Mesendoderm (in vitro differentiated cells): ENCODE measurements at places on chromosomes 13 and 19.

- no peak overlapping the region for H3K27ac ChIP-seq
- no peaks in the 10 kb centered on the region for H3K4me1 ChIP-seq
- no peaks in the 10 kb centered on the region for H3K27me3 ChIP-seq
Measured at GRCh38 chr19:50797781-50798658, 7.8 kb downstream of the ACP4 start.

GRCh38 chr13:19153782-19154450, 27.7 kb downstream of the TUBA3C start:
- DNase-seq: no peak
- no peaks in the 10 kb centered on the region for H3K4me1 ChIP-seq
- no peaks in the 10 kb centered on the region for H3K36me3 ChIP-seq
- H3K27ac ChIP-seq: no peak overlapping the region
- no peak overlapping the region for H3K4me3 ChIP-seq
- H3K27me3 ChIP-seq: no peaks in the 10 kb centered on the region

DNA sequence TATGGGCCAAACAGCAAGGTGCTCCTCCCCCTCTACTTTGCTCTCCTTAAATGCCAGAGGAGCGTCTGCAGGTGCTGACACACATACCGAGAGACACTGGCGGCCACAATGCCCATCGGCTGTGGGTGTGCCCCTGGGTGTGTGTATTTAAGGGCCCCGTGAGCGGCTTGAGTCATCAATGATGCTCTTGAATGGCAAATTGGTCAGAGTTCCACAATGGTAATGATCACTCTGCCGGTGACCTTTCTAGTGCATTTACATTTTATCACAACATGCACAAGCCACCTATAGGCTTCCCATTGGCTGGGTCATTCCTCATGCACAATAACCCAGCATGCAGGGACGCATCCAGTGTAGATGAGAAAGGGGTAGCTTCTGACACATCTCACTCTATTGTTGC, 124.8 kb downstream of the ZNF536 start:
- no peaks in the 10 kb centered on the region for H3K4me1 ChIP-seq
- no peaks in the 10 kb centered on the region for H3K36me3 ChIP-seq
- no peak for DNase-seq
- no peak overlapping the region for H3K27ac ChIP-seq
- H3K4me3 ChIP-seq: no peak overlapping the region
- no peaks in the 10 kb centered on the region for H3K27me3 ChIP-seq

DNA sequence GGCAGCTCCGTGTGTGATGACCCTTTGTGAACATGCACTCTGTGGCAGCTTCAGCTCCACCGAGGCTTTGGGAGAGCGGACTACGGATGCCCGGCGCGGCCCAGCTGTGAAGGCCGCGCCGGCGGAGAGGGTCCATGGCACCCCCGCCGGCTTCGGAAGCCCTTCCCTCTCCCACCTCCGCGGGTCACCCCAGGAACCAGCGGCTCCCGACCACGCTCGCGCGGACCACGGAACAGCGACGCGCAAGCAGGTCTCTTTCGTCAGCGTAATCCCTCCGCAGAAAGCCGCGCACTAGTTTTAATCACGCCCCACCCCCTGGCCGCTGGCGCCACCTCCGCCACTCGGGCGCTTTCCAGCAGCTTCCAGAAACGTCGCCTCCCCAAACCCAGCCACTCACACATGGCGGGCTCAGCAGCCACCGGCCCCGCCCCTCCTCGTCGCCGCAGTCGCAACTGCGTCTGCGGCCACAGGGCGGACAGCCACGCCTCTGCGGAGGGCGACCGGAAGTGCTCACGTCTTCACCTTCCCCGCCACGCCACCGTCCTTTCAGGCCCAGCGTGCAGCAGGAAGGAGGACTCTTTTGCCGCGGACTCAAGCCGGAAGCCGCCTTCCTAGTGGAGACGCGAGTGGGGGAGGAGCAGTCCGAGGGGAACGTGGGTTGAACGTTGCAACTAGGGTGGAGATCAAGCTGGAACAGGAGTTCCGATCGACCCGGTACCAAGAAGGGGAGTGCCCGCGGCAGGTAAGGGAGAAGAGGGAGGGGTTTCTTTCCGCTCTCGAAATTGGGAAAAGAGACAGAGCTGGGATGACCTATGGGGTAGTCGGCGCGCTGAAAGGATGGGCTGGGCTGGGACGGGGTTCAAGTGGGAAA, at the start of gene USPL1:
TSS of gene USPL1 (plus strand) at position 606 of the 871 bp plus-strand sequence. CDS start 3,221 bp downstream, outside the sequence.
- H3K4me1 ChIP-seq: peaks cover 4% of the 10 kb centered on the region
- peak; percentile 99 for DNase-seq
- H3K36me3 ChIP-seq: no peaks in the 10 kb centered on the region

GRCh38 chr13:98240974-98241373, 63.9 kb upstream of the RNF113B start:
- no peak overlapping the region for H3K27ac ChIP-seq
- no peak for DNase-seq
- H3K4me3 ChIP-seq: no peak overlapping the region
- no peaks in the 10 kb centered on the region for H3K27me3 ChIP-seq
- H3K36me3 ChIP-seq: no peaks in the 10 kb centered on the region

- no peak overlapping the region for H3K4me3 ChIP-seq
- no peak overlapping the region for H3K27ac ChIP-seq
- H3K27me3 ChIP-seq: no peaks in the 10 kb centered on the region
- DNase-seq: no peak
- no peaks in the 10 kb centered on the region for H3K36me3 ChIP-seq
- no peaks in the 10 kb centered on the region for H3K4me1 ChIP-seq
Measured at GRCh38 chr19:19588546-19588945, 29.9 kb downstream of the PBX4 start.

GRCh38 chr13:43929947-43930346, 50.2 kb downstream of the LACC1 start:
- H3K4me1 ChIP-seq: no peaks in the 10 kb centered on the region
- H3K4me3 ChIP-seq: no peak overlapping the region
- no peaks in the 10 kb centered on the region for H3K36me3 ChIP-seq
- DNase-seq: no peak

DNA sequence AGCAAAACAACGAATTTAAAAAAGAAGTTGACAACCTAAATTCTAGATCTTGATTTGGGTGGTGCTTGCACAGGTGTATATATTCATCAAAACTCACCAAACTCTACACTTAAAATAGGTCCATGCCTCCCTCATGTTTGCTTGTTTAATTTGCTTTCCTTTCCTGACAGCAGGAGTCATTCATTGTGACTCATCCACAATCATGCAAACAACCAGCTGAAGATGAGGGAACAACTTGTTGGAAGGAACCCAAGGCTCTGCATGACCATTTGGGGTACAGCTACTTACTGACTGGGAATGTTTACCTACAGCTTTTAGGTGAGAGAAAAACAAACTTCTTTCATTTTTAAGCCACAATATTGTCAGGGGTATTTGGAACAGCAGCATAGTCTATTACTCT, 96.6 kb downstream of the RXFP2 start:
- DNase-seq: no peak
- H3K4me3 ChIP-seq: no peak overlapping the region
- no peaks in the 10 kb centered on the region for H3K27me3 ChIP-seq
- H3K4me1 ChIP-seq: no peaks in the 10 kb centered on the region

GRCh38 chr19:57267291-57267690, 13.0 kb upstream of the ZNF460 start:
- H3K4me3 ChIP-seq: no peak overlapping the region
- H3K36me3 ChIP-seq: no peaks in the 10 kb centered on the region
- no peaks in the 10 kb centered on the region for H3K27me3 ChIP-seq
- peaks cover 5% of the 10 kb centered on the region for H3K4me1 ChIP-seq
- DNase-seq: no peak

DNA sequence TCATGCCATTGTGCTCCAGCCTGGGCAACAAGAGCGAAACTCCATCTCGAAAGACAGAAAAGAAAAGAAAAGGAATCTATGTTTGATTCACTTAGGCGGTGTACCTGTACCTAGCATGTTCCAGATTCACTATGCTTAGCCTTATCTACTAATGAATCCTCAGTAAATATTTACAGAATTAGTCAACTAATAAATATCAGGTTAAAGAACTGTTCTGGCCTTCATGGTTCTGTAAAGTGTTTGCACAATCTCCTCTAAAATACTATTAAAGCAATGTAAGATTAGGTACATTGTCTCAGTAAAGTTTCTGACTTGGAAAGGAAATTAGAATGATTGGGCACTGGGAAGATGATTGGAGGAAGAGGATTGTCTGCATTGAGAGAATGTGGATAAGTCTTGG, 2770.4 kb downstream of the PCDH9 start:
- no peak overlapping the region for H3K4me3 ChIP-seq
- no peak for DNase-seq
- H3K27me3 ChIP-seq: no peaks in the 10 kb centered on the region
- no peaks in the 10 kb centered on the region for H3K36me3 ChIP-seq

- no peaks in the 10 kb centered on the region for H3K27me3 ChIP-seq
- no peak overlapping the region for H3K4me3 ChIP-seq
- no peaks in the 10 kb centered on the region for H3K36me3 ChIP-seq
Measured at GRCh38 chr13:50229960-50230661, 214.9 kb downstream of the KCNRG start.

DNA sequence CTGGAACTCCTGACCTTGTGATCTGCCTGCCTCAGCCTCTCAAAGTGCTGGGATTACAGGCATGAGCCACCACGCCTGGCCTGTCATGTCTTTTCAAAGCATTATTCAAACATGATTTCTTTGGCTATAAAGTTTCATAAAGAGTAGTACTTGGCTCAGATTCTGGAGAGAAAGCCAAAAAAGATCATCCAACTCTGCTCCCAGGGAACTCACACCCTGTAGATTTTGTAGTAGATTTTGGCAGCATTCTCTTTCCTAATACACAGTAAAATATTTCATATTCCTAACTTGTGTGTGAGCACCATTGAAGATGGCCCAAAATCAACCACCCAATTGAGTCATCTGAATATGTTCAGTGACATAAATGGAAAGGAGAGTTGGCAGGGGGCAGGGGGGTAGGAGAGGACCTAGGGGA, 48.4 kb downstream of the CAB39L start:
- no peak overlapping the region for H3K27ac ChIP-seq
- H3K36me3 ChIP-seq: no peaks in the 10 kb centered on the region
- no peak for DNase-seq
- H3K4me1 ChIP-seq: no peaks in the 10 kb centered on the region
- H3K27me3 ChIP-seq: no peaks in the 10 kb centered on the region
- no peak overlapping the region for H3K4me3 ChIP-seq

GRCh38 chr13:90461398-90461797, 886.1 kb upstream of the MIR17HG start:
- H3K4me3 ChIP-seq: no peak overlapping the region
- H3K4me1 ChIP-seq: peaks cover 2% of the 10 kb centered on the region
- no peaks in the 10 kb centered on the region for H3K36me3 ChIP-seq
- no peak overlapping the region for H3K27ac ChIP-seq
- H3K27me3 ChIP-seq: no peaks in the 10 kb centered on the region
- no peak for DNase-seq

GRCh38 chr19:53007606-53008005, 6.1 kb upstream of the ERVV-1 start:
- no peak for DNase-seq
- no peak overlapping the region for H3K4me3 ChIP-seq
- no peaks in the 10 kb centered on the region for H3K27me3 ChIP-seq
- no peaks in the 10 kb centered on the region for H3K36me3 ChIP-seq
- H3K27ac ChIP-seq: no peak overlapping the region

- no peaks in the 10 kb centered on the region for H3K36me3 ChIP-seq
- H3K27ac ChIP-seq: no peak overlapping the region
- DNase-seq: no peak
- H3K4me1 ChIP-seq: no peaks in the 10 kb centered on the region
Measured at GRCh38 chr19:11549386-11549953, 9.6 kb downstream of the ELOF1 start.

GRCh38 chr19:57037556-57037955, 82.2 kb upstream of the USP29 start:
- no peak for DNase-seq
- no peaks in the 10 kb centered on the region for H3K36me3 ChIP-seq
- no peaks in the 10 kb centered on the region for H3K4me1 ChIP-seq
- H3K4me3 ChIP-seq: no peak overlapping the region

DNA sequence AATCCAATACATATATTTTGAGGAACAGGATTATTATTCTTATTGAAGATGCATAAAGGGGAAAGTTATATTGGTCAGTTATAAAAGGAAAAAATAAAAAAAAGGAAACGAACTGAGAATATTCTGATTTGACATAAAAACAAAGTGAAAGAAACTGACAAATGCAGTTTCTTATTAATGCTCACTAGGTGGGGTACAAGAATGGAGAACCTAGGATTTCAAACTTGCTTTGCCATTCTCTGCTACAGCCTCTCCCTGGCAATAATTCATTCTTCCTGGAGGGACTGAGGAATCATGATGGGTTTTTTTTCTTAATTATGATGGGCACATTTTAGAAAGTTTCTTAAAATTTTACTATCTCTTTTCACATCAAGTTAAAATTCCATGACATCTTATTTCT, 154.9 kb downstream of the PCDH9 start:
- no peaks in the 10 kb centered on the region for H3K36me3 ChIP-seq
- no peaks in the 10 kb centered on the region for H3K4me1 ChIP-seq
- no peak for DNase-seq
- H3K27me3 ChIP-seq: no peaks in the 10 kb centered on the region

- no peak overlapping the region for H3K4me3 ChIP-seq
- no peaks in the 10 kb centered on the region for H3K36me3 ChIP-seq
- no peaks in the 10 kb centered on the region for H3K27me3 ChIP-seq
- H3K27ac ChIP-seq: no peak overlapping the region
Measured at GRCh38 chr13:102322211-102322610, 79.6 kb downstream of the FGF14 start.

- H3K36me3 ChIP-seq: no peaks in the 10 kb centered on the region
- no peak overlapping the region for H3K27ac ChIP-seq
- DNase-seq: no peak
- no peaks in the 10 kb centered on the region for H3K27me3 ChIP-seq
- no peaks in the 10 kb centered on the region for H3K4me1 ChIP-seq
Measured at GRCh38 chr13:29681864-29682263, 86.4 kb upstream of the SLC7A1 start.

- H3K4me3 ChIP-seq: no peak overlapping the region
- H3K27ac ChIP-seq: no peak overlapping the region
- H3K27me3 ChIP-seq: no peaks in the 10 kb centered on the region
- DNase-seq: no peak
- no peaks in the 10 kb centered on the region for H3K36me3 ChIP-seq
Measured at GRCh38 chr19:9130965-9131364, 4.2 kb upstream of the OR7G3 start.

- no peak overlapping the region for H3K27ac ChIP-seq
- no peaks in the 10 kb centered on the region for H3K36me3 ChIP-seq
- no peaks in the 10 kb centered on the region for H3K27me3 ChIP-seq
- no peaks in the 10 kb centered on the region for H3K4me1 ChIP-seq
Measured at GRCh38 chr13:93899981-93900380, 579.5 kb downstream of the DCT start.

DNA sequence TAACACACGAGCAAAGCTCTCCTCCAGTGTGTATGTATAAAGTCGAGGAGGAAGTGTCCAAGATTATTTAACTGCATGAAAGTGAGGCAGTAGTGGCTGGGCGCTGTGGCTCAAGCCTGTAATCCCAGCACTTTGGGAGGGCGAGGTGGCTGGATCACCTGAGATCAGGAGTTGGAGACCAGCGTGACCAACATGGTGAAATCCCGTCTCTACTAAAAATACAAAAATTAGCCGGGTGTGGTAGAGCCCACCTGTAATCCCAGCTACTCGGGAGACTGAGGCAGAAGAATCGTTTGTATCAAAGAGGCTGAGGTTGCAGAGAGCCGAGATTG, 1.2 kb upstream of the ZNF20 start:
- H3K27me3 ChIP-seq: no peaks in the 10 kb centered on the region
- peaks cover 11% of the 10 kb centered on the region for H3K36me3 ChIP-seq
- peaks cover 6% of the 10 kb centered on the region for H3K4me1 ChIP-seq
- H3K4me3 ChIP-seq: no peak overlapping the region
- H3K27ac ChIP-seq: no peak overlapping the region
- DNase-seq: no peak

GRCh38 chr13:90618133-90618532, 729.4 kb upstream of the MIR17HG start:
- peak; percentile 40 for DNase-seq
- H3K36me3 ChIP-seq: no peaks in the 10 kb centered on the region
- H3K4me1 ChIP-seq: no peaks in the 10 kb centered on the region
- no peaks in the 10 kb centered on the region for H3K27me3 ChIP-seq
- no peak overlapping the region for H3K4me3 ChIP-seq
